PC-3 (cell line): ENCODE measurements at places on chromosomes 6 and 20. TPM values are rescaled to one million over a fixed set of nuclear protein-coding genes. Genes with fewer than 3 reads are reported as not detected.

- DNase-seq = no peak
Measured at GRCh38 chr20:57456116-57456515, 64.9 kb downstream of the RBM38 start.

- DNase-seq = no peak
Measured at GRCh38 chr20:63351811-63352591, 9.1 kb downstream of the CHRNA4 start.

DNA sequence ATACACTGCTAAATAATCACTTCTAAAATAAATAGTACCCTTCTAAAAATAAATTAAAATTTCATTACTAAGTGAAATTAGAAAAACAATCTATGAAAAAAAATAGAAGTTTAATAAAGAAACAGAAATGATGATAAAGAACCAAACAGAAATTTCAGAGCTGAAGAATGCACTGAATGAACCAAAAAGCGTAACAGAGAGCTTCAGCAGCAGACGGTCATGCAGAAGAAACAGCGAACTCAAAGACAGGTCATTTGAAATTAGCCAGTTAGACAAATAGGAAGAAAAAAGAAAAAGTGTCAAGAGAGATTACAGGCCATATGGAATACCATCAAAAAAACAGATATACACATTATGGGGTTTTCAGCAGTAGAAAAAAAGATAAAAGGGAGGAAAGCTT, 706.7 kb downstream of the TBC1D32 start:
- no peak for DNase-seq

- DNase-seq = no peak
Measured at GRCh38 chr6:142857796-142858555, 87.0 kb downstream of the HIVEP2 start.

DNA sequence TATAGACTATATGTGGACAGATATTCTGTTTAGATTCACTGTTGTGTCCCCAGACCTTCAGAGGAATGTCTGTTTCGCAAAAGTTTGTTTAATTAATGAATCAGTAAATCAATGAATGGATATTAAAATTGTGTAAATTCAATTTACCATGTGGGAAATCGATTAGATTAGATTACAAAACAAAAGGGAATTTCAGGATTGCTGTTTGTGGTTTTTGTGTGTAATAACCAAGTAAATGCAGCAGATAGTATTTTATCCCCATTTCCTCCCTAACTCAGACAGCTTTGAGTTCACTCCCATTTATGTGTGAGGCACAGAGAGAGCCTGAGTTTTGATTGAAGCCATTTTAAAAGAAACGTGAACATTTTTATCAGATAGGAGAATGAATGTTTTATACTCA, 214.8 kb downstream of the ADGB start:
- DNase-seq = peak; percentile 28

DNA sequence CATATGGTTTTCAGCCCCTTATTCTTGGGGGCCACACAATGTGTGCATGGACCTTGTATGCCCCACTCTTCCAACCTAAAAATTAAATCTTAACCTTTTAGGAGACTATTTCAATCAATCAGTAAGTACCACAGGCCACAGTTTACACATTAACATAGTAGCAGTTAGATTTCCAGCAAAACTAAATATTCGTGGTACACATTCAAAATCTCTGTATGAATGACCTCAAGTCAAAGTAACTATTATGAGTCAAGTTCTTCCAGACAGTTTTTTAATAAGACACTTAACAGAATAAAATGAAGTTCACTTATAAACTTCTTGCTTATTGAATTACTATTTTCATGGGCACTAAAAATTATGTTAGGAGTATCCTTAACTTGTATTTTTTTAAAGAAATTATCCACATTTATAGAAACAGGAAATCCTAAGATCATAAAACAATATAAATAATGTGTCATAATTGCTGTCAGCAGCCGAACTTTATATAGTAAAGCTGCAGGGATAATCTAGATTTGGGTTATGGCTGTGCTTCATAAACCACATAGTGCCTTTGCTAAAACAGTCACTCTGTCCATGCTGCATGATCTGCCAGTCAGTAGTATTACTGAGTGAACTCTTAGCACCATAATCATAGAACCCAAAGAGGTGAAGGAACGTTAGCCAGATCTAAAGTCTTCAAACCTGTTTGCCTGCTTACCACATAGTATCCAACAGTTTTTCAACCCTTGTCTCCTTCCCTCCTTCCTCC, 21.7 kb downstream of the SEC63 start:
- DNase-seq = no peak

GRCh38 chr20:32329817-32330554, 28.1 kb upstream of the ASXL1 start:
- no peak for DNase-seq

GRCh38 chr6:85751374-85752055, 108.8 kb upstream of the SYNCRIP start:
- peak; percentile 46 for DNase-seq

GRCh38 chr6:137862419-137863090, 4.5 kb upstream of the TNFAIP3 start:
- DNase-seq = no peak

DNA sequence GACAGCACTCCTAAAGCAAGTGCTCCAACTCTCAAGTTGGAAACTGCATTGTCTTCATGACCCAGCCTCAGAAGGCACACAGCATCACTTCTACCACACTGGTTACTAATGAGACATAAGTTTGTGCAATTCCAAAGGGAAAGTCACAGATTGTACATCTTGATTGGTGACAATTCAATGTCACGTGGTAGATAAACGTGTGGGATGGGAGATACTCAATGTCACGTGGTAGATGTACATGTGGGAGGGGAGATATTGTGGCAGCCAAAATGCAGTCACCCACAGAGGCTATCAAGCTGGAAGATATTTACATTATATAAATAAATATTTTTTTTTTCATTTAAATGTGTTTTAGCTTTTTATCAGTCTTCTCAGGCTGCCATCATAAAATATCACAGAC, 393.3 kb downstream of the KIF16B start:
- DNase-seq = no peak

- DNase-seq = no peak
Measured at GRCh38 chr6:112786801-112787200, 439.7 kb downstream of the RFPL4B start.

DNA sequence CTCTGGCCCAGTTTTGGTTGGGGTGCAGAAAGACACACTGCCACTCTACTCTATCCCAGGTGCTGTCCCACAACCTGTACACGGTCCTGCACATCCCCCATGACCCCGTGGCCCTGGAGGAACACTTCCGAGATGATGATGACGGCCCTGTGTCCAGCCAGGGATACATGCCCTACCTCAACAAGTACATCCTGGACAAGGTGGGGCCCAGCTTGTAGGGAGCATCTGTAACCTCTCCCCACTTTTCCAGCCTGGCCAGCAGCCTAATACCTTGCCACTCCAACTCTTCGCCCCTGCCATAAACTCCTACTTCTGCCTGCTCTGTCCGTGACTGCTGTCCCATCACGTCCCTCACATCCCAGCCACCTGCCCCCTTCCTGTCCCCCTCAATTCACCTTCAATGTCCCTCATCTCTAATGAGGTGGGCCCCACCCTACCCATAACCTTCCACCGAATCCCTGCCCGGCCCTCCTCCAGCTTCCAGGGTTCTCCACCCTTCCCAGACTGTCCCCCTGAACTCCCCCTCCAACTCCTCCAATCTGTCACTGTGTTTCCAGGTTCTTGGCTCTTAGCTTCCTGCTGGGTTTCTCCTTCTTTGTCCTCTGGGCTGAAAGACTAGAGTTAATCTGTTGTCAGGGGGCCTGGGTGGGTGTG, 12.1 kb downstream of the DEF6 start:
- no peak for DNase-seq

- peak; percentile 64 for DNase-seq
Measured at GRCh38 chr6:116969211-116969863, 92.3 kb downstream of the RFX6 start.

DNA sequence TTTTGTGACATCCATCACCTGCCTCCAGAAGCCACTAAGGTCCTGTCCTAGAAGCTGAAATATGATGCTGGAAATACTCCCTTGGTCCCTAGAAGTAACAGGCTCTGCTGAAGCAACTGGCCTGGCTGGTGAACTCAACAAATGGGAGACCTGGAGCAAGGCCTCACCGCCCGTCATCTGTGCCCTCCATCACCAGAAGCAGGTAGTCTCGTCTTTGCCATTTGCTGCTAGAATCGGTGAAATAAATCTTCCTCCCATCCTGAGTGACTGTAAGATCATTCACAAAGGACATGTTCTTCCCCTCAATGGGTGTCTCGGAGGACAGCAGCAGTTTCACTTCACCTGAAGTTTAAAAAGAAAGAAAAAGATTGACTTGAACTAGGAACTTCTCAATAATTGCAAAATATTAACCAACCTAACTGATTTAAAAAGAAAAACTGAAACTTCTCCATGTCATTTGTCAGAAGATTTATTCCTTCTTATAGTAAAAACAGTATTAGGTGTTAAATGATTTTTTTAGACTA, 21.0 kb downstream of the CST7 start:
- DNase-seq = no peak

DNA sequence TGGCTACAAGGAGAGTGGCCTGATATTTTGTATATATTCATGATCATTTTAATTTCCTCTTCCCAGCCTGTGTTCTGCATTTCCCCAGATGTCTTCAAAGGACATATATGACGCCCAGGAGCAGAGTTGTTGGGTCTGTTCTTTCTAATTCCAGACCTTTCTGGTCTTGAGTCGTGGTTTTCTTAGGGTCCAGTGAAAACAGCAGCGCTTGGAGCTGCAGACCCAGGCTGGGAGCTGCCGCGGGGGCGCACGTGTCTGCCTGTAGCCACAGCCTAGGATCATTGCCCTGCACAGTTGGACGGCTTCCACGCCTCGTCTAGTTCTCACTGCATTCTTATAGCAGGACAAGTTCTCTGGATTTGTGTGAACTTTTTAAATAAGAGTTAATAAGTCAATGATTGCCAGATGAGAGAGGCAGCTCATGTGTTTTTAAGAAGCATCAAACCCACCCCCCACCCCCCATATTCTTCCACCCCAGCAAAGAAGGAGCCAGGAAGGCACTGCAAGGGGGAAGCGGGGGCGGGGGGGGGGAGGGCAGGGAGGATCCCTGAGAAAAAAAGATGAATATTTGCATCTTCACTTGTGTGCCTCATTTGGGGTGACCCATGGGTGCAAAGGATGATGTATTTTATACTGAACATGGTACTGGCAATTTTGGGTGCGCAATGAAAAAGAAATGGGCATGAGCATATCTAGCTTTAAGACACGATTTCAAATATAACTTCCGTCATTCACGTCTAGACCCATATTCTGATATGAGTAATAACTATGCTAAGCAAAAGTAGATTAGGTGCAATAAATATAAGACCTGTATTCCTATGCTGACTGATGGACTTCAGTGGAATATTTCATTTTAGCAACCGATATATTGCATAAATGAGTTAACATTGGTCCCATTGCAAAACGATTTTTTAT, 160.0 kb downstream of the TBXT start:
- DNase-seq = no peak

GRCh38 chr6:3252861-3253596, 5.7 kb upstream of the PSMG4 start:
- DNase-seq = no peak

- no peak for DNase-seq
Measured at GRCh38 chr6:118559659-118560058, 11.6 kb downstream of the PLN start.

DNA sequence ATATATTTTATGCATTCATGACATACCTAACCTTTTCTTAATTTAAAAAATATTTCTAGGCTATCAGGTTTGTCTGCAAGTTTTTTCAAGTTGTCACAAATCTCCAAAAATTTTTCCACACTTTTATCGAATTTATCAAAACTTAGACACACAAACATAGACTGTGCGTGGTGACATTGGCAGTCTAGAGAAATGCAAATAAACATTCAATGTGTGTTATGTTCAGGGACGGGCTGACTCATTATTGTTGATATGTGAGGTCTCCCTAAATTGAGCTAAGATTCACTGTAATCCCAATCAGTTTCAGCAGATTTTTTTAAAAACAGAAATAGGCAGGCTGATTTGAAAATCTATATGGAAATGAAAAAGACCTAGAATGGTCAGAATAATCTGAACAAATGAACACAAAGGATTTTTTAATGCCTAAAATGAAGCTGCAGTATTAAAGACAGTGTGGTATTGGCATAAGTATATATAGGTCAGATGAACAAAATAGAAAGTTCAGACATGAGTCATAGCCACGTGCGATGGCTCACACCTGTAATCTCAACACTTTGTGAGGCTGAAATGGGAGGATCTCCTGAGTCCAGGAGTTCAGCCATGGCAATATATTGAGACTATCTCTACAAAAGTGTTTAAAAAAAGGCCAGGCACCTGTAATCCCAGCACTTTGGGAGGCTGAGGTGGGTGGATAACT, 19.2 kb downstream of the BLTP3A start:
- DNase-seq = peak; percentile 49

GRCh38 chr6:158782432-158783166, 36.6 kb downstream of the EZR start:
- DNase-seq = no peak

DNA sequence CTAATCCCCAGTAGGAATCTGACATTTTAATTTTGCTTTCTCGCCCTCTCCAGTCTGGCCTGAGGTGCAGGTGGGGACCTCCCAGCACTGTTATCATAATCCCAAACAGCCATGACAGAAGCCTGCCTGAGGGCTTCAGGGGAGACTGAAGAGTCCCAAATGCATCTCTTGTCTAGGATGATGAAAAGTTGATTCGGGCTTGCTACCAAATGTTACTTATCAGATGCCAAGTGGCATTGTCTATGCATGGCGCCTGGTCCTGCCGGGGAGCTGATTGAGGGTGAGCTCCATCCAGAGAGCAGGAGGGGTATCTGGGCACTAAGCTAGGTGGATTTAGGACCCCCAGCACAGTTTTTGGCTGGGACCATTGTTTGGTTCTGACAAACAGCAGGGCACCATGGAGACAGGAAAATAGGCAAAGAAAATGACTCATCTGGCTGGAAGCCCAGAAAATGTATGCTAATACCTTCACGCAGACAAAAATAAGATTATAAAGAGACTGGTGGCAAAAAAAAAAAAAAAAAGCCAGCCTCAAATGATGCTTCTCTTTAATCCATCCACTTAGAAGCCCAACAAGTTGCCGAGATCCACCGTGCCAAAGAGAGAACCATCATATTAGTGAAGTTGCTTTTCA, 513.7 kb upstream of the SULF2 start:
- DNase-seq = peak; percentile 97

DNA sequence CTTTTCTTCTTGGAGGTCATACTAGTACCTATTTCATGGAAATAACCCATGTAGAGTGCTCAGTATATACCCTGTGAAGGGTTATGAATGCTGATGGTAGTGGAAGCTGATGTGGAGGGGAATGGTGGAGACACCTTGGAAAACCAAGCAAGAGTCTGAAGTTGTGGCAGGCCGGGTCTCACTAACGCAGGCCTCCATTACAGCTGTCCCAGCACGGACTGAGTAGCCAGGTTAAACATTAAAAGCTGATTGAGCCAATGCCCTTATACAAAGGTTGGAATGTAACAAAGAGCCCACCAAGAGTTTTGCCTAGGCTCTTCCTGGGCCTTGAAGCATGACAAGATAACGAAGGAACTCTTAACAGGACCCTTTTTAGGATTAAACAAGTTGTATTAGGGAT, 2.1 kb upstream of the PCMTD2 start:
- no peak for DNase-seq

TBXT gene
- total RNA-seq = not detected in 2 replicates

CPXM1 gene
- total RNA-seq = not detected in 2 replicates

SLC22A2 gene
- not detected in 2 replicates for total RNA-seq

DLL1 gene
- total RNA-seq = 0.84 and 1.2 TPM in 2 replicates

SLC22A7 gene
- total RNA-seq = not detected in 2 replicates

PRL gene
- not detected in 2 replicates for total RNA-seq

SIGLEC1 gene
- not detected in 2 replicates for total RNA-seq

EPPIN gene
- total RNA-seq = not detected in 2 replicates

SLC16A10 gene
- total RNA-seq = 0.69 and 2.9 TPM in 2 replicates

FGD2 gene
- 0.35 and 0.44 TPM in 2 replicates for total RNA-seq
